ENCODE measurements at places on chromosomes 6 and 20.

DNA sequence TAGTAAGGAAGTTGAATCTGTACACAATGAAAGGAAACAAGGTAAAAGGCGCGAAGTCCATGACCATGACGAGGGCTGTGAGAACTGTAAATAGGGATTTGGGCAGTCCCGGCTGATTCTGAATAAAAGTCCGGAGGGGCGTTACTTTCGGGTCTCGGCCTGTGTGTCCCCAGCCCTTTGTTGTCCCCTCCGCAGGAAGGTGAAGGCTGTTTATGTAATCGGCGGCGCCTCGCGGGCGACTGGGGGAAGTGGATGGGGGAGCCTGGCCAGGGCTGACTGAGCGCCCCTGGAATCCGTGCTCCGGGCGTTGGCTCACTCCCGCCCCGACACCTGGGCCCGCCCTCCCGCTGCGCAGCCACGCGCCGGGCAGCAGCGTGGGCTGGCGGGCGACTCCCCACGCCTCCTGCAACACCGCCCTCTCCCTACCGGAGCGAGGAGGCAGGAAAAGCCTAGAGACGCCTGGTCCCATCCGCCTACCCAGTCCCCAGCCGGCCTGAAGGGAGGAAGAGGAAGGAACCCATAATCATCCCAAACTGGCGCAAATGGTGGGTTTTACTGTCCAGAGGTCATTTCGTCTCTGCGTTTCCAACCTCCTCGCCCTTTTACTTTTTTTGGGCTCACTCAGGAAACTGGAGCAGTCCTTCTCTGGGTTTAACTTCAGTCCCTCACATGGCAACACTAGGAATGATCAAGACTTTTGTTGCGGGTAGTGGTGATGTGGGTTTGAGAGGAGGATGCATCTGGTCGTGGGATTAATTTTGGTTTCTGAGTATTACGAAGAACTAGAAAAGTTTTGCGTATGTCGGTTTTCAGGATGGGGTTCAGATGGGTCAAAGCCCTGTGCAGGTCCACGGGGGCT is 12.1 kb downstream of the TRIM31 start:
- DNase-seq: no peak

- DNase-seq: no peak
These were observed 1.0 kb downstream of the LZTS3 start for GRCh38 chr20:3172126-3172932.

DNA sequence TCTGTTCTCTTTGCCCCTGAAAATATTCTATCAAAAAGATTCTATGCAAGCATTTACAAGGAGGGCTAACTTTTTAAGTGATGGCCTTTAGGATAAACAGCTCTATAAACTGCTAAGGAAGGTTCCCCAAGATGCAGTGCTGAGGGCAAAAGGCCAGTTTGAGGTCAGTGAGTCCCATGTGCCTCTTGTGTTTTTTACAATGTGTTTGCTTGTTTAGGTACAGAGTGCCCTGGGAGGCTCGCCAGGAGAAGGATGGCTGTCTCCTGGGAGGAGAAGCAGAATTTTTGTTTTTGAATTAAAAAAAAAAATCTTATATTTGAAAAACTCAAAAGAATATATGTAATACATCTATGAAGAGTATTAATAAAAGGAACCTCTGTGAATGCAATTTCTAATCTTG is 12.8 kb downstream of the MTCH1 start:
- no peak for DNase-seq

DNA sequence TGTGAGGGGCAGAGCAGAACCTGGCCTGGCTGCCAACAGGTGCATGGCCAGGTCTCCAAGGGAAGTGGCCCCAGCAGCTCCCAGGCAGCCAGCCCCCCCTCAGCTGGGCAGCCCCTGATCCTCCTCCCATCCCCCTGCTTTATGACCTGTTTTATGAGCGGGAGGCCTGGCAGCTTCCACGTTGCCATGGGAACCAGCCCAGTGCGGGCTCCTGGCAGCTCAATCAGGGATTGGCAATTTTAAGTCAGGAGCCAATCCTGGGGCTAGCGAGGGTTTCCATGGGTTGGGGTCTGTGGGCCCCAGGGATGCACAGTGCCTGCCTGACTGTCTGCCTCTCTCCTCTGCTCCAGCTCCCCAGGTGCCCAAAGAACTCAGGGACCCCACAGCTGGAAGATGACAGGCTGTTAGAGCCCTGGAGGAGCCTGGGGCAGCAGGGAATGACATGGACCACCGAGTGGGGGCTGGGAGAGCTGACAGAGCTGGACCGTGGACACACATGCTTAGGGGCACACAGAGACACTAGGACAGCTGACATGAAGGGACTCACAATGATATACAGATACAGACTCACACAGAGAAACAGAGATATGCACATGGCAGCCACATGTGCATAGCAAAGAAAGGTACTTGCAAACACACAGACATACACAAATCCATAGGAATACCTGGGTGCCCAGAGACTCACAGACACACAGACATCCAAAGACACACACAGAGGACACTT is 56.5 kb upstream of the SIRPA start:
- DNase-seq: peak; percentile 24

- no peak for DNase-seq
These were observed 223.7 kb upstream of the SYNCRIP start for GRCh38 chr6:85866370-85866730.

- peak; percentile 34 for DNase-seq
These were observed 102.7 kb downstream of the SLC23A2 start for GRCh38 chr20:4898282-4899244.

- DNase-seq: no peak
These were observed 9.8 kb upstream of the AKAP7 start for GRCh38 chr6:131125431-131125830.

DNA sequence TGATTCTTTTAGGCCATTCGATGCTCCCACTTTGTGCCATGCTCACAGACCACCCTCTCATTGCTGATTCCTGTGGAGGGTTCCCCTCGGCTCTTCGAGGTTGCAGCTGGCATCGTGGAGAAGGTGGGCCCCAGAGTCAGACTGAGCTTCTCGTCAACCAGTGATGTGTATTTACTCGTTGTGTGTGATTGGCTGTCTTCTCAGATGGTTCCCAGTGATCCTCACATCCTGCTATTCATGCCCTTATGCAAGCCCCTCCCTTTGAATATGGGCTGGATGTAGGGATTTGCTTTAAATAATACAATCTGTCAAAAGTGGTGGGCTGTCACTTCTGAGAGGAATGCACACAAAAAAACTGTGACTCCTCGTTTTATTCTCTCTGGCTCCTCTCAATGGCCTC is 99.6 kb upstream of the ENPP5 start:
- no peak for DNase-seq

DNA sequence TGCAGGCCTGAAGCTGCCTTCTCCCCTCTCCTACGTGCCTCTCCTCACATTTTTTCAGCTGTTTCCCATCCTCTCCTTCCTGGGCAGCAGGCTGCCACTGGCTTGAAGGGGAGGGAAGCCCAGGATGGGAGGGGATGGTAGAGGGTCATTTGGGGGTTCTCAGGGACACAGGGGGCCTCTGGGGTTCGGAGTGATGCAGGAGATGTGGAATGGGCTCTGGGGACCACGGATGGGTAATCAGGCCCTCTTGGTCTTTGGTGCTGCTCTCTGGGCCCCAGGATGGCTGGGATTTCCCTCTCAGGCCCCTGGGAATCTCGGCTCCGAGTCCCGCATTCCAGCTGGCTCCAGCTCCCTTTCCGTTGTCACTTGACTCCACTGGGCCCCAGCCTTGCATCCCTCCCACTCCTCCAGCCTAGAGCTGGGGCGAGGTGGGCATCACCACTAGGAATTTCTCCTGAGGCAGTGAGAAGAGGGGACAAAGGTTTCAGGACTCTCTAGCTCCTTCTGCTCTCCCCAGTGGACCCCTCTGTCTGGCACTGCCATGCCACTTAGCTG is 2.0 kb upstream of the DDR1 start:
- peak; percentile 37 for DNase-seq

GRCh38 chr6:65943051-65943450 is 236.0 kb upstream of the EYS start:
- no peak for DNase-seq

DNA sequence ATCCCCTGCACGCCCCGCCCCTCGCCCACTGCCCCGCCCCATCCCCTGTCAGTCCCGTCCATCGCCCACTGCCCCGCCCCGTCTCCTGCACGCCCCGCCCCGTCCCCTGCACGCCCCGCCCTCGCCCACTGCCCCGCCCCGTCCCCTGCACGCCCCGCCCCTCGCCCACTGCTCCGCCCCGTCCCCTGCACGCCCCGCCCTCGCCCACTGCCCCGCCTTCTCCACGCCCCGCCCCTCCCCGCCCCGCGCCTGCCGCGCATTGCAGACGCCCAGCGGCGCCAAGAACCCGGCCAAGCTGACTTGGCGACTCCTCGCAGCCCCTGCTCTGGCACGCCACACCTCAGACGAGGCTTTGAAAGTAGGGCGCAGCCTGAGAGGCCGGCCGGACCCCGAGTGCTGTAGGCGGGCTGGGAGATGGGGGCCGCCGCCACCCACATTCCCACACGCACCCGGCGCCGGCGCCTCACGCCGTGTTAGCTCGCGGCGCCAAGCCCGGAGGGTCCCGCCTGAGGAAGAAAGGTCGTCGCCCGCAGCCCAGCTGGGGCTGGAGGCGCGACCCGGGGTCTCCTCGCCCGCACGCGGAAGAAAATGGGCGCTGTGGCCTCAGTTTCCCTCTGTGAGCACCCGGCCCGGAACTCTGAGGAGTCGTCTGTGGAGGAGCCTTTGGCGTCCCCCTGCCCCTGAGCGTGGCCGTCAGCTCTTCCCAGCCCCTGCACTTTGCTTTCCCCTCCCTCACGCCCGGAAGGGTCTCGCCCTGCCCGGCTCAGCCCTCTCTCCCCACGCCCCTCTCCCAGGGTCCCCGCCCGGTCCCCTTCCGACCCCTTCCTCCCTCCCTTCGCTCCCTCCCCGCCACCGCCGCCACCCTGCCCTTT is at the start of gene RAD21L1:
Gene RAD21L1, plus strand, starts transcription at position 262 of the 872 bp plus-strand sequence. CDS start 2,410 bp downstream, outside the sequence.
- DNase-seq: peak; percentile 92

DNA sequence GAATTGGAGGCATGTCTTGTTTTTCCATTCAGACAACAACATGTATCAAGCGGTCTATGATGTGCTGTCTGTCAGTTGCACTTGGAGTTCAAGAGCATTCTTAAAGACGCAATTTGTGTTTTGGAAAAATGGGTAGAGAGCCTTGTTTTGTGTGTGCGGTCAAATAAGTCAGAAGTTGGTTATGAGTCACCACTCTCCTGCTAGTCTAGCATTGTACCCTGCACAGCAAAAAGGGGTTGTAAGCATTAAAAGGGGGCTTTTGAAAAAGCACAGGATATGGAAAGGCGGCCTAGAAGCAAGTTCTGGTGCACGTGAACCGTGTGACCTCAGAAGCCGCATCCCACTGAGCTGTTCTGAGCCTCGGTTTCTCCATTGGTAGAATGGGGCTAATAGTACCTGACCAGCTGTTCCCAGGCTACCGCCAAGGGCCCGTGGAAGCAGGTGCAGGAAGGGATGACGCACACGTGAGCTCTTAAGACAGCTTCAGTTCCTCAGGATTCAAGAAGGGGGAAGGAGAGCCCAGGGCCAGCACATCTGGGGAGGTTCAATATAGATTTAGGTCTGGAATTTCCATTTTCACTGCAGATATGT is 61.6 kb upstream of the SNX9 start:
- DNase-seq: no peak

GRCh38 chr6:131807644-131808459 is at the start of gene ENPP1:
TSS of gene ENPP1 (plus strand) at chr6:131808020. CDS start at chr6:131808036, 16 bp downstream.
- DNase-seq: peak; percentile 76

DNA sequence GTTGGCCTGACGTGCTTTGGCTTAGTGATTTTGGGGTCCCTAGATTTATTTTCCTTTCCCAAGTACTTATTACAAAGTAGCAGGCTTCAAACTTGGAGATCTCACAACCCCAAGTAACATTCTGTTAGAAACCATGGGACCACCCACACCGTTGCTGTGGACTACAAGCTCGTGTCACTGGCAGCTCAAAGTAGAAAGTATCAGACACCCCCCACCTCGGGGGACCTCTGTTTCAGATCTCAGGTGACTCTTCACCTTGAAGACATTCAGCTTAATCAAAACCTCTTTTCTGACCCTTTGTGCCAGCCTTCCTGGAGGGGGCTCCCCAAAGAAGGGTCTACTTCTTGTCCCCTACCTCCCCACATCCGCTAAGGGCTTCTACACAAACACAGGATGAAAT is 15.7 kb upstream of the MYT1 start:
- DNase-seq: peak; percentile 1

DNA sequence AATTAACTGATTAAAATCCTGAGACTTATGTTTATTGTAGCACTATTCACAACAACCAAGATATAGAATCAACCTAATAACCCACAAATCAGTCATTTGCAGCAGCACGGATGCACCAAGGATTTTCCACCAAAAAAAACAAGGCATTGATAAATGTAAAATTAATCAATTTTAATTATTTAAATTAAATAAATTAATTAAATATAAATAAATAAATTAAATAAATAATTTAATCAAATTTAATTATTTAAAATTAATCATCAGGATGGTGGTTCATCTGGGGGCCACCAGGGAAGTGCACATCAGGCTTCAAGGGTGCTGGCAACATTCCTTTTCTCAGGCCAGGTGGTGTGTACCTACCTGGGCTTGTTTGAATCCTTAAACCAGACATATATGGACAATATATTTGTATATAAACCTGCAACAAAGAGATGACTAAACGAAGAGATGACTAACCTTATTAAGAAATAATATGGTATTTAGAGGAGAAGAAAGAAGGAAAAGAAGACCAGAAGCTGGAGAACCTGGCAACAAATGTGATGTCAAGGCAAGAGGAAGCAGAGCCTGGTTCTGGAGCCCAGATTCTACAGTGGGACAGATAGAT is 89.2 kb downstream of the CD164 start:
- no peak for DNase-seq

- no peak for DNase-seq
These were observed 151.5 kb upstream of the FLRT3 start for GRCh38 chr20:14488756-14489479.

DNA sequence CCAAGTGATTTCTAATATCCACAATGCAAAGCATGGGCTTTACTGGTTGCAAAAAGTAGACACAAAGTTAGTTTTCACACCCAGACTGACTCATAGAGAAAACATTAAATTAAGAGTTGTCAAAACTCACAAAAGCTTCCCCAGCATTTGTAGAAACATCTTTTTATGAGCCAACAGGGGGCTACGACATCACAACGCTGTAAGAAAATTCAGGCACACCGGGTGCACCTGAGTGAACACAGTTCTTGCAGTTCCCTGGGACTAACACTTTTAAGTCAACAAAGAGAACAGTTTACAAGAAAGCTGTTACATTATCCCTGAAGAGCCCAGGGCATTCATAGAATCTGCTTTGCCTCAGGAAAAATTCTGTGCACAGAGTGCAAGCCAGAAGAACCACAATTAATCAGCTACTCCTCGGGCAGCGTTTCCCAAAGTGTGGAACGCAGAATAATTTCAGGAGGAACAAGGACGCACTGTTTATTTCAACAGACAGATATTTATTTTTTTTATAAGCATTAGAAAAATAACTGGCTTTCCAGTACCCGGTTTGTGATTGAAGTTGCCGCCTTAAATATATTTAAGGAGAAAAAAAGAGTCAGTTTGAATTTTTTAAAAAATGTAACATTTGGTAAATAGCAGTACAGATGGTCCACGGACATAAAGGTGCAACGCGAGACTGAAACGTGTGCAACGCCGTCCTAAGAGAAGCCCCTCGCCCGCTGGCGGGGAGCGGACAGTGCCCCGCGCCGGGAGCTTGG is 1.2 kb downstream of the NCOA5 start:
- no peak for DNase-seq

DNA sequence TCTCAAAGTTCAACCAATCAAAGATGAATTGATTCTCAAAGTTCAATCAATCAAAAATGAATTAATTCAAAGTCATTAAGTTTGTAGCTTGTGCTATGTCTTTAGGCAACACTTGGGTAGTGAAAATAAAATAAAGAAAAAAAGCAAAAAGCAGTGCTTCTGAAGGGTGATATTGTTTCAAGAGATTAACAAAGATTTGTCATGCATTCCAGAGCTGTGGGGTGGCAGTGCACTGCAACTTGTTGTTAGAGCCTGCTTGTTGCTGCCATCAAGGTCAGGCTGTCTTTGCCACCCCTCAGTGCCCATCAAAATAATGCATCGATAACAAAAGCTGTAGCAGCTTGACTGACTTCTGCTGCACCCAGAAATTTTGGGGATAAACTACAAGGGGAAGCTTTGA is 128.6 kb downstream of the RNF144B start:
- no peak for DNase-seq

Measured in glutamatergic neuron (in vitro differentiated cells).